ENCODE measurements at places on chromosomes 12 and 14.

DNA sequence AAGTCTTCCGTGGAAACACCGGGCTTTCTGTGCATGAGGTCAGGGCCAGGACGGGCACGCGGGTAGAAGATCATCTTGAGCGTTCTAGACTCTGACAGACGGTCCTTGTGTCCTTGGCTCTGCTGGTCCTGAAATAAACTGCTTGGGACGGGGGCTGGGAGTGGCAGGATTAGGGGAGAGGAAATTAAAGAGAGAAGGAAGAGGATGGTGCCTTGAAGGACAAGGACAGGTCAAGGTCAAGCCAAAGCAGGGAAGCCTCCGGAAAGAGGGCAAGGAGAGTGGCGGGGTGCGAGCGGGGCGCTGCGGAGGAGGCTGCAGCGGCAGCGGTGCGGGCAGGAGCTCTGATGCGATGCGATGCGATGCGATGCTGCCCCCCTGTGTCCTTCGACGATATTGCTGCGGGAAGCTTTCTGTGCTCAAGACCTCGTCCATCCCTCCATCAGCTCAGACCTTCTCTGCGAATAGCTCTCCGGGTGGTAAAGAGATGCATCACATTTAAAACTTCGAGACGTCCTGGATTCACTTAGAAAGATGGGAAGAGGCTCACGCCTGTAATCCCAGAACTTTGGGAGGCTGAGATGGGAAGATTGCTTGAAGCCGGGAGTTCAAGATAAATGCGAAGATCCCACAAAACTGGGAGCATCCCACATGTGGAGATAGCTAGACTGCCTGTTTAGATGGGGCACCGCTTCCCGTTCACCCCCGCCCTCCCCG, 110.1 kb upstream of the TMEM132D start:
- no peak for DNase-seq

- DNase-seq, result no peak
Observed at GRCh38 chr14:89422181-89422951, 5.3 kb upstream of the FOXN3 start.

- DNase-seq, result no peak
Observed at GRCh38 chr14:65092349-65092748, 10.0 kb downstream of the MAX start.

- no peak for DNase-seq
Observed at GRCh38 chr14:75201087-75201486, 24.7 kb upstream of the TMED10 start.

GRCh38 chr12:31233061-31233730, 92.8 kb downstream of the SINHCAF start:
- no peak for DNase-seq

- DNase-seq, result no peak
Observed at GRCh38 chr12:7485095-7485494, 18.5 kb downstream of the CD163 start.

DNA sequence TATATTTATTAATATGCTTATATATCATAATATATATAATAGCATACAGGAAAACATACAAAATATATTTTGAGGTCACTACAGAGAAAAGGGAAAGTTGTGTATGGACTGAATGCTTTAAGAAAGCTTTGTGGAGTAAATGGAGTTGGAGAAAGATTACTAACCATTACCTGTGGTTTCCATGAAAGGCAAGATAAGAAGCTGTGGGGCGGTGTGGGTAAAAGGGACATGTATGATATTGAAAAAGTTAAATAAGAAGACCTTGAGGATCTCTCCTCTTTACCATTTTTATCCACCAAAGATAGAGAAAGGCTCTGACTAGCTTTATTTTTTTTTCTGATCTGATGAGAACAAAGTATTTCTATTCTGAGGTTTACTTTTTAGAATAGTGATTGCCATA, 404.4 kb downstream of the TRHDE start:
- no peak for DNase-seq

- no peak for DNase-seq
Observed at GRCh38 chr12:111858778-111859177, 16.8 kb downstream of the MAPKAPK5 start.

- DNase-seq, result no peak
Observed at GRCh38 chr12:95882080-95882479, 23.3 kb downstream of the SNRPF start.

DNA sequence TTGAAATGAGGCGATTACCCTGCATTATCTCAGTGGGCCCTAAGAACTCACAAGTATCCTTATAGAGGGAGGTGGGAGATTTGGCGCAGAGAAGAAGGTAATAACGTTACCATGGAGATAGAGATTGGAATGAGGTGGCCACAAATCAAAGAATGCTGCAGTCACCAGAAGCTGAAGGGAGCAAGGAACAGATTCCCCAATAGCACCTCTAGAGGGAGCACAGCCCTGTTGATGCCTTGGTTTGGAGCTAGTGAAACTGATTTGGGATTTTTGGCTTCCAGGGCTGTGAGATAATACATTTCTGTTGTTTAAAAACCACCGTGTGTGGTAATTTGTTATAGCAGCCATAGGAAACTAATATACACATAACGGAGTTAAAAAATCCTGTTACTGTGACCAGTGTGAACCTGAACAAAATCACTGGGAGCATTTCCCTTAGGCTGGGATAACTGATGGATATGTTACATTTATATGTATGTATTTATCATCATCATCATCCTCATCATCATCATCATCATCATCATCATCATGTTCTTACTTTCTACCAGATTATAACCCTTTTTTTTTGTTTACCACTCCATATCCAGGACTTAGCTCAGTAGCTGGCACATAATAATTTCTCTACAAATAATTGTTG, 100.3 kb downstream of the LIN7A start:
- no peak for DNase-seq

- no peak for DNase-seq
Observed at GRCh38 chr12:123929946-123930583, 42.6 kb downstream of the CCDC92 start.

DNA sequence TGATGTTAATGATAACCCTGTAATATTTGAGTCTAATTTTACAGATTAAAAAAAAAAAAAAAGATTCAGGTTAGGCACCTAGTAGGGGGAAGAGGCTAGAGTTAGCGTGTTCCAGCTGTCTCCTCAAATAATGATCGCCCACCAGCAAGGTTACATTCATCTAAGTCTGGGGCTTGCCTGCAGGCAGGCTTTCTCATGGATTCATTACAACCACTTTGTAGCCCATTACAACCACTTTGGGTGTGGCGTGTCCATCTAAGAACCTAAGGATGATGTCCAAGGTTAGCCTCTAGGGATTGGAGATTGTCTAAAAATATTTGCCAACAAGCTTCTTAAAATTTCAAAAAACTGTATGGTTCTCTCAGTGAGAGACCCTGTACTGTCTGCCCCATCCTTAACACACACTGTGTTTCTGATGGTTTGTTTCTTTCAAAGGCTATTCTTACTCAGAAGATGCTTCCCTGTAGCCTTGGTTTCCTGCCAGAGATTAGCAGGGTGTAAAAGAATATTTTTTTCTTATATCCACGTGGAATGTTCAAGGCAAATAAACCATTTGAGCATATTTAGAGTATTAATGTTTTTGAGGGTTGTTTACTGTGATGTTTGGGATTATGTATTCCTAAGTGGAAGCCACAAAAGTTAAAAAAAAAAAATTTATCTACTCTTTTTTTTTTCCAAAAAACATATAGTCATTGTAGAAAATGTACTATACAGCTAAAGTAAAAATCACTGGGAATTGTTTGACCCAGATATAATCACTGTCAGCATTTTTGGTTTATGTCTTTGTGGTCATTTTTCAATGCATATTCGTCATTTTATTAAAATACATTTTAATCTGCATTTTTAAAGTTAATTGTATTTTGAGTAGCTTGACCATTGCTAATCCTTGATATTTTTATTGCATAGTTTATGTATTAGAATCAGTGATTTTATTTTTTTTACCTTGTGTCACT, 1.7 kb downstream of the DYNC1H1 start:
- no peak for DNase-seq

All from activated naive CD4-positive, alpha-beta T cell (primary cell).